HT-29 (cell line): ENCODE measurements at places on chromosomes 16 and 17. TPM values are rescaled to one million over a fixed set of nuclear protein-coding genes. Genes with fewer than 3 reads are reported as not detected.

SYNGR3 gene
- total RNA-seq: 1.9 and 2.3 TPM in 2 replicates

DNA sequence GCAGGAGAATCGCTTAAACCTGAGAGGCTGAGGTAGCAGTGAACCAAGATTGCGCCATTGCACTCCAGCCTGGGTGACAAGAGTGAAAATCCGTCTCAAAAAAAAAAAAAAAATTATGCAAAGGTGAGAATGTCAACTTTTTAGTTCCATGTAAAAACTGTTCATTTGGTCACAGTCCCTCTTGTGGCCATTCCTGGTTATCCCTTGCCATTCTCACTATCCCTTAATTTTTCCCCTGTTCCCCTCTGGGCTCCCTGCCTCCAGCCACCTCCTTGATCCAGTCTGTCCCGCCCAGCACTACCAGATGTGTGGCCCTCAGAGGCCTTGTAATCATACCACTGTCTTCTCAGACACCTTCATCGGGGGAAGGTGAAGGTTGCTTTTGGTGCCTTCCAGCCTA lies 23.4 kb downstream of the DCAF7 start:
- DNase-seq: peak; percentile 23

DNA sequence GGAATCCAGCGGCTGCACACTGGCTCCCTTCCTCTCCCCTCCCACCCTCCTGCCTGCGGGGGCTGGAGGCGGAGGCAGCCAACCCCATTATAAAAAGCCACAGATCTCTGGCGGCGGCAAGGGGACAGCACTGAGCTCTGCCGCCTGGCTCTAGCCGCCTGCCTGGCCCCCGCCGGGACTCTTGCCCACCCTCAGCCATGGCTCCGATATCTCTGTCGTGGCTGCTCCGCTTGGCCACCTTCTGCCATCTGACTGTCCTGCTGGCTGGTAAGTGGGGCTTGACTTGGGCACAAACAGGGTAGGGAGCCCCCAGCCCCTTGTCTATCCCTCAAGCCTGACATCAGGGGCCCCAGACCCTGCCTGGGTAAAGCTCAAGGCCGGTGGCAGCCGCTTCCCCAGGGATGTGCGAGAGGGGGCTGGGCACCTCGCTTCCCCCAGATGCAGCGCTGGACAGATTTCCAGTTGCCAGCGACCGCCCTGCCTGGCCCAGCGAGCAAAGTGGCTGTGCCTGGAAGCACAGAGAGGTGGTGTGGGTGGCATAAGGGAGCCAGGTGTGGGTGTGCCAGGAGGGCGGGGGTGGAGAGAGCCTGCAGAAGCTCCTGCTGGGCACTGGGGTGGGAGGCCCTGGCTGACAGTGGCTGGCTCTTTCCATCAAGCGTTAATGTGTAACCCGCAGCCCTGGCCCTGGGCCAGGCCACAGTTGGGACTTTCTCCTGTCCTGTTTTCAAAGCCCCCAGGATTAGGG lies at the start of gene CX3CL1:
Gene CX3CL1, plus strand, starts transcription at position 119 of the 745 bp plus-strand sequence. Its CDS starts 79 bp downstream, at position 198.
- peak; percentile 46 for DNase-seq

- DNase-seq: no peak
Measured at GRCh38 chr16:57527610-57528360, 8.6 kb downstream of the CCDC102A start.

GRCh38 chr17:55354941-55355340 lies 66.7 kb downstream of the MMD start:
- no peak for DNase-seq

DNA sequence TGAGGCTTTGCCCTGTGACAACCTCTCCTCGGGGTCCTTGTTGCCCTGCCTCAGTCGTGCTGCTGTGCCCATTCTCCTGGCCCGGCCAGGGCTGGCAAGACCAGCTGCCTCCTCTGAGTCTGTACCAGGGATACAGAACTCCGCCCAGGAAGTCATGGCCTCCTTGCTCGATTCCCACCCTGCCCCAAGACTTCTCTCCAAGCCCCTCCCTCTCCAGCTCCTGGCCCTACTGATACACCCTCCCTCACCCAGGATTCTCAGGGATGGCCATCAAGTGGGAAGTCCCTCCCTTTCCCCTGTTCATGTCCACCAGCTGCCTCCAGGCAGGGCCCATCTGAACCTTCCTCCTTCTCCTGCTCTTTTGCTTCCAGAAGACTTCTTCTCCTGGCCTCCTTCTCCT lies 11.2 kb upstream of the TMEM208 start:
- DNase-seq: no peak

GRCh38 chr17:9432134-9432885 lies 143.3 kb downstream of the STX8 start:
- no peak for DNase-seq
